ENCODE measurements at places on chromosomes 4 and X.

DNA sequence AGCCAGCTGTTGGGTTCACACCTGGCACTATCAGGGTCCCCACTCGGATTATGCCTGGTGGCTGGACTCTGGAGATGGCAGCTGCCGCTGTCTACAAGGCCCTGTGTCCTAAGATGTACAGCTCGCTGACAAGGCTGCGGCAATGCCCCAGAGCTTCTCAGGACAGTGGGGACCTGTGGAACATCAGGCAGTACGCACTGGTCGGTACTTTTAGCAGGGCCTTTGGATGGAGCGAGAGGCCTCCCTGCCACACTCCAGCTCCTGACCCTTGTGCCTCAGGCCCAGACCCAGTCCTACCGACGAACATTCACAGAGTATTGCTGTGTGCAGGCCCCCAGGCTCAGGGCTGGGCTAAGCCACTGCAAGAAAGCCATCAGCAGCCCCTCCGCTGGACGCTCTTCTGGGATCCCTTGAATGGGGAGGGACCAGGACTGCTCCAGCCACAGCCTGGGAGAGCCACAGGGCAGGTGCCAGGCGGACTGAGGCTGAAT is 45.7 kb upstream of the HMX1 start:
- no peak for DNase-seq

DNA sequence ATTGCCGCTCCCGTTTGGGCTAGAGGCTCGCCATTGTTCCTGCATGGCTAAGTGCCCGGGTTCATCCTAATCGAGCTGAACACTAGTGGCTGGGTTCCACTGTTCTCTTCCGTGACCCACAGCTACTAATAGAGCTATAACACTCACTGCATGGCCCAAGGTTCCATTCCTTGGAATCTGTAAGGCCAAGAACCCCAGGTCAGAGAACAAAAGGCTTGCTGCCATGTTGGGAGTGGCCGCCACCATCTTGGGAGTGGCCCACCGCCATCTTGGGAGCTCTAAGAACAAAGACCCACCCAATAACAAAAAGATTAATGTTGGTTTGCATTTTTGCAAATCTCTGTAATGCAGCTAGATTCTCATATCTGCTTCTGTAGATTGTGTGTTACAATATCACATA is 299.0 kb downstream of the DCHS2 start:
- no peak for DNase-seq

DNA sequence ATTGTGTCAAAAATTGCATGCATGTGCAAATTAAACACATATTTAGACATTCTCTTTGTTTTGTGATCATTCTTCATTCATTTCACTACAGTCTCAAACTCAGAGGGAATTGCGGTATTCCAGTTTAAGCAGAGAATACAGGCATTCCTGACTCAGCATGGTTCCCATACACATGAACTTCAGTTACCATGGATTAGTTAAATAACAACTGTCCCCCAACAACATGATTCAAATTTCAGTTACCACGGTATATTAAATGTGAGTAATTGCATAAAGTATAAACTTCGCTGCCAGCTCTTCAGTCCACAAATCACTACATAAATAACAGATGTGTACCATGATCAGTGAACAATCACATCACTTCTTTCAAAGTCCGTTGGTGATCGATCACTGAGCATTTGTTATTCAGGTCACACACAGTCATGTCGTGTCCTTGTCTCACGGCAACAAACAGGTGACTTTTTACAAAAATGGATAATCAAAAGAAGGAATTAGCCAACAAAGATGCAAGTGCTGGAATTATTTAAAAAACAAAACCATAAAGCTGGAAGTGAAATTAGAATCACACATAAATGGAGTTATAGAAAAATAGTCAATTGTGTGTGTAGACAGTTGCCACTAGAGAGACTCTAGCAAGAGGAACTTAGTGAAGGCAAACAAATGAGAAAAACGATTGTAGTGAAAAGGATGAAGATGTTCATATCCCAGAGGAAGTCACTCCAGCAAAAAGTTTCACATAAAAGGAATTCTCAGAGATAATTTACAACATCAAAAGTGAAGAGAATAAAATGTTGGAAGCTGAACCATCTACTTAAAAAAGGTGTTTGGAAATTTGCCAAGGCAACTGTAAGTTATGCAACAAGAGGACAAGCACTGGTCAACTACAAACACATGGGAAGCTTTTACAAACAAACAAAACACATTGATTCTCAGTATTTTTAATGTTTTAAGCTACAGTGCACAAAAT is 138.6 kb upstream of the SMARCAD1 start:
- DNase-seq: no peak

DNA sequence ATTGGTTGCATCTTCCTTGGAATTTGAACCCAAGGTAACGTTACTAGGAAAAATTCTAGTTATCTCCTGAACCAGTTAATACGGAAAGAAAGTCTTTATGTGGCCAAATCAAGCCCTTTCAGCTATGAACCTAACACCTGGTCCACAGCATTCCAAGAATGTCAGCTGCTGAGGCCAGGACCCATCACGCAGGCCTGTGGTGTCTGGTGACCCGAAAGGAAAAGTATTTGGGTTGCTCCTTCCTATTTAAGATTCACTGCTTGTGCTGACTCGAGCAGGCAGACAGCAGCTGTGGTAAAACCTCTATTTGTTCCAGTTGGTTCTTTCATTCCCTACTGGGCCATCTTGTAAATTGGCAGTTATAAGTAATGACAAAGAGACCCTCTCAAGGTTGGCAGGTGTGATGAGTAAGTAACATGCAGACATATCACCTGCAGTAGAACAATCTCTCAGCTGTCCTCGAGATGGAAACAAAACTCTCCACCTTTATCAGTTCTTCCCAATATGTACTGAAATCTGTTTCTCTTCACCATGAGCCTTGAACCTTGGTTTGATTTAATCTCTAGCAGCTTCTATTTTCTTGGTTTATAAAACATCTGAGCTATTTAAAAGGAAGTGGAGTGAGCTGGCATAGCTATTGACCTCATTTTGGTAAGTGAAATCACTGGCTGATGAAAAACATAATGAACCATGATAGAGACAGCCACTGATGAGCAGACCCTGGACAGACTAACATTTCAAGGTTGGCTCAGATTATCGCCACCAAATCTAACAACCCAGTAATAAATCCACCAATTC is 182.1 kb upstream of the SMIM31 start:
- no peak for DNase-seq

DNA sequence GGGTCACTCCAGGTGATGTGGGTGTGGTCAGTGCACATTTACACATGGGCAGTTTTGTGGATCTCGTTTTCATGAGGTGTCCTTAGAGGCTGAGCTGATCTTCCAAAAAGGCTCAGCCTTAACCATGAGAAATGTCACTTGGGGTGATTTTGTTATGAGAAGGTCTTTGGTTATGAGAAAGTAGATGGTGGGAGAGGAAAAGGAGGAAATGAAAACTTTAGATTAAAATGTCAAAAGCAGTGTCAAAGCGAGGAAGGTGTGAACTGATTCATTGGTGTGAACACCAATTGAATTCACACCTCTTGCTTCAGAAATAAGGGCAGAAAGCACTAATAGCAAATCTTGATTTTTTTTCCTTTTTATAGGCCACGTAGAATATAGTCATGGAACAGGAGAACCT is 100.2 kb upstream of the ANXA3 start:
- DNase-seq: no peak

DNA sequence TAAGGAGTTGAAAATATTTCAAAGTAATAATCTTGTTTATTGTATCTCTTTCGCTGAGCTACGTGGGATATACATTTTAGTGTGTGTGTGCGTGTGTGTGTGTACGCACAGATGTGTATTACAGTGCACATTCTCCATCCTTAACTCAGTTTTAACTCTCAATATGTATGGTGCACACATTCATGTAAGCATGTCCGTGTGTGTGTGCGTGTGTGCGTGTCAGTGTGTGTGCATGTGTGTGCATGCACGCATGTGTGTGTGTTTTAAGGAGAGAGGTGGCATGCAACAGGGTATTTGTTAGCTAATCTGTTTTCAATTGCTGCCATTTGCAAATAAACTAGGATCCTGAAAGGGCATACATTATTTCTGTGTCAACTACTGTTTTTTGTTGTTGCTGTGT is 264.9 kb upstream of the CXorf51A start:
- DNase-seq: no peak

- no peak for DNase-seq
Observed at GRCh38 chr4:19583827-19584569, 667.7 kb upstream of the SLIT2 start.

DNA sequence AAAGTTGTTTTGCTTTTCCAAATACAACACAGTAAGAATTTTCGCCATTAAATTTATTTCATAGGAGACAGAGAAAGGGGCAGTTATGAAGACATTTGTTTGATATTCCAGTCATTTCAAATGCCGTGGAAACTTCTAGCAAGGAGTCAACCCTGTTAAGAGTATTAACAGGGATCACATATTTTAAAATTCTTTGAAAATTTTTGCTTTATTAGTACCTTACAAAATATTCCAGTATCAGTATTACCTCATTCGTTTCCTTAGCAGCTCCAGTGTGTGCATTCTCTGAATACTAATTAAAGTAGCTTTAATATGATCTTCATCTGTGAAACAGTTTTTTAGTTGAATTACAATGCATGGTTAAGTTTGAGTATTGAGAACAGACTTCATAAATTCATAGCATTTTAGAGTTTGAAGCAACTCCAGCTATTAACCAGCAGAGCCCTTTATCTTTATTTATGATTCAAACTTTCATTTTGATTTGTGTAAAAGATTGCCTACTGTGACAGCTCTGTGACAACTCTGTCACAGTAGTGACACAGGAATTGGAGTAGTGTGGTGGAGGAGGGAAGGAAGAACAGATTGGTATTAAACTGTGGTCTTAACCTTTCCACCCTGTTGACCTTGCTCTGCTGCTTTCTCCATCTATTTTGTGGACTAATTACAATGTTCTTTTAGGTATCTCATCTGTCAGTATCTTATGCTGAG is 86.3 kb downstream of the PDLIM5 start:
- DNase-seq: no peak

DNA sequence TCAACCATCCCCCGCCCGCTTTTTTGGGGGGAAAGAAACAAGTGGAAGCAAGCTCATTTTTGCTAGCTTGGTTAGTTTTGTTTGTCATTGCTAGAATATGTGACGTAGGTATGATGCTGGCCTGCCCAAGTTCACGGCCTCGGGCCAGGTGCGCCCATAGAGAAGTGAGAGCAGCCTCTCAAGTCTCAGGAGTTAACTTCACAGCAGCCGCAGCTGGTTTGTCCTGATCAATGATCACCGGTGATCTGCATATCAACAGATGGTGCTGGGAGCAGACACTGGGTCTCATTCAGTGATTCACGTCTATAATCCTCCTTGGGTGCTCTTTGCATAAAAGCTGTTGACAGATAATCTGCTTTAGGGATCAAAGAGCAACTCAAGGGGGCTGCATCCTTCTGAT is 50.1 kb downstream of the ENPP6 start:
- no peak for DNase-seq

DNA sequence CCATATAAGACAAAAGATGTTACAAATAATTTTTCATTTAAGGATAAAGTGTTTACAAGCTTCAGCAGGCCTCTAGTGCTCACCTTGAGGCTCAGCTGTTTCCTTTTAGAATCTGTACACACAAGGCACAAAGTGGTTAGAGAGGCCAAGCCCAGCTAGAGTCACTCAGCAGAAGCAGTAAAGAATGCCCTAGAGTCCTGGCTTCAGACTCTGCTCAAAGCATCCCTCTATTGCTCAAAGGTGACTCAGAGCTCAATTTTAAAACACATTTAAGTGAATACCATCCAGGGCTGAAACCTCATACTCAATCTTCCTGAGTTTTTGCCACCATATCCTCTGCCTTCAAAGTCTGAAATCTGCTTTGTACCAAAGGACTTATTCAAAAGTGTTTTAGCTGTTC is 22.6 kb upstream of the PHF8 start:
- no peak for DNase-seq

- DNase-seq: no peak
Observed at GRCh38 chrX:23732704-23733103, 10.4 kb downstream of the ACOT9 start.

All from activated CD4-positive, CD25-positive, alpha-beta regulatory T cell treated with anti-CD3 and anti-CD28 coated beads, Interleukin-2, amount 50 U/mL, for 16 hours (primary cell).